Progenitor cell of endocrine pancreas (in vitro differentiated cells): ENCODE measurements at places on chromosomes 12 and 14. TPM values are rescaled to one million over a fixed set of nuclear protein-coding genes. Genes with fewer than 3 reads are reported as not detected.

KLRD1 gene
- total RNA-seq: 0.20 and 0.48 TPM in 2 replicates

DNA sequence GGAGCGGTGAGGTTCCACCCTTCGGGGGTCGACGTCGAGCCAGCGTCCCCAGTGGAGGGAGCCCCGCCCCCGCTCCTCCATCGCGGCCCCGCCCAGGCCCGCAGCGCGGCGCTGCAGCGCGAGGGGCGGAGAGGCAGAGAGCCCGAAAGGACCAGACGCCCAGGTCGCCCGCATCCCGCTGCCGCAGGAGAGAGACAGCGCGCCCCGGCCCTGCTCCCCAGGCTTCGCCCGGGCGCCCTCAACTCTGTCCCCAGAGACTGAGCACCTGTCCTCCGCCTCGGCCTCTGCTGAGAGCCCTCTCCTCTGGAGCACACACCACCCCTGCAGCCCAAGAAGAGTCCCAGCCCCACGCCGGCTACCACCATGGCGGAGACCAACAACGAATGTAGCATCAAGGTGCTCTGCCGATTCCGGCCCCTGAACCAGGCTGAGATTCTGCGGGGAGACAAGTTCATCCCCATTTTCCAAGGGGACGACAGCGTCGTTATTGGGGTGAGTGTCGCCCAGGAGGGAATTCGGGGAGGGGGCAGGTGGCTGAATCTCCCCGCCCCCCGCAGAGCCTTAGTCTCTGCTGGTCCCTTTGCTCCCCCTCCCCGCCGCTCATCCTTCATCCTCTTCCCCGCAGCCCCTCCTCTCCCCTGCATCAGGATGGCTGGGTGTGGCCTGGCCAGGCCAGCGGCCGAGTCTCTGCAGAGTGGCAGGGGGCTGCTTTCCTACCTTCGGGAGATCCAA is at the start of gene KIF5A:
Gene KIF5A, plus strand, starts transcription at position 136 of the 732 bp plus-strand sequence. Its CDS starts 228 bp downstream, at position 364.
- peak; percentile 34 for DNase-seq

DNA sequence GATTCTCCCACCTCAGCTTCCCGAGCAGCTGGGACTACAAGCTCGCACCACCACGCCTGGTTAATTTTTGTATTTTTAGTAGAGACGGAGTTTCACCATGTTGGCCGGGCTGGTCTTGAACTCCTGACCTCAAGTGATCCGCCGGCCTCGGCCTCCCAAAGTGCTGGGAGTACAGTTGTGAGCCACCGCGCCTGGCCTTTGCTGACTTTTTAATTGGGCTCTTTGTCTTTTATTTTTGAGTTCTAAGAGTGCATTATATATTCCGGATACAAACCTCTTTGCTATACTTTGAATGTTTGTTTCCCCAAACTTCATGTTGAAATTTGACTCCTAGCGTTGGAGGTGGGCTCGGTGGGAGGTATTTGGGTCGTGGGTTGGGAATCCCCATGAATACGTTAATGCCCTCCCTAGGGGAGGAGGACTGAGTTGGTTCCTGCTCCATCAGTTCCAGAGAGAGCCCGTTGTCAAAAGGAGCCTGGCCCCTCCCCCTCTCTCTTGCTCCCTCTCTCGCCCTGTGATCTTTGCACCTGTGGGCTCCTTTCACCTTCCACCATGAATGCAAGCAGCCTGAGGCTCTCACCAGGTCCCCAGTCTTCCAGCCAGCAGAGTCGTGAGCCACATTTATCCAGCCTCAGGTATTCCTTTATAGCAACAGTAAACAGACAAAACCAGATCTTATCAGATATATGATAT is 103.2 kb upstream of the EVL start:
- DNase-seq: no peak

DNA sequence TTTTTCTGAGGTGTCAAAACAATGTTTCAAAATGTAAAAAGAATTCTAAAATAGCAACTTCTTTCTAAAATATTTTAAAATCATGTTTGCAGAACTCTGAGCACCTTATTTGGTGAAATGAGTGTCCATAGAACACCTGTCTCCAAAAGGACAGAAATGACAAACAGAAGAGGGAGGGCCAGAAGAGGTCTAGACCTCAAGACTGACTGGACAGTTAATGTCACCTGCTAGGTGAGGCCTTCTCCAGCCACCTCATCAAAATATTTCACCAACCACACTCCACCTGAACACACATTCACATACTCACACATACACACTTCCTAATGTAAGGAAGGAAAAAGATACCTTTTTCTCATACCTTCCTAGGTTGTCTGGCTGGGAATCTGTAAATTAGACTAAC is 147.8 kb upstream of the PLEKHA5 start:
- no peak for DNase-seq

DNA sequence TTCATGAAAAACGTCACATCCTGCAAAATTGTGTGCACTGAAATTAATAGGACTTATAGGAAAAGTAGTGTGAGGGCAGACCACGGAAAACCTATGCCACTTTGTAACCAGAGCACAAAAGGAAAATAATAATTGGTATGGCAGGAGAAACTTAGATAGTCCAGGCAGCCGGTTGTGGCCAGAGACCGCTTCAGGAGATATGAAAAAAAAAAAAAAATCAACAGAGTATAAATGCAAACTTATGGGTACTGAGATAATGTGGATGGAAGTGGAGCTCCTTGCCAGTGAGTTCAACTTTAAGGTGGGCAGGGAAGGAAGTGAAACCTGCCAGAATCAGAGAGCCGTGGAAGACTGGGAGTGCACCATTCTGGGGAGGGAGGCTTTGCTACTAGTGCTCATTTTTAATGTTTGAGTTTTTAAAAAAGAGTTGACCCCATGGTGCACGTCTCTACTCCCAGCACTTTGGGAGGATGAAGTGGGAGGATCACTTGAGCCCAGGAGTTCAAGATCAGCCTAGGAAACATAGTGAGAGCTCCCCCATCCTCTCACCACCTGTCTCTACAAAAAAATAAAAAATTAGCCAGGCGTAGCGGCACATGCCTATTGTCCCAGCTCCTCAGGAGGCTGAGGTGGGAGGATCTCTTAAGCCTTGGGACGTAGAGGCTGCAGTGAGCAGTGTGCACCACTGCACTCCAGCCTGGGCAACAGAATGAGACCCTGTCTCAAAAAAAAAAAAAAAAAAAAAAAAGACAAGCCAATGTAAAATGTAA is 34.3 kb upstream of the METAP2 start:
- no peak for DNase-seq

DNA sequence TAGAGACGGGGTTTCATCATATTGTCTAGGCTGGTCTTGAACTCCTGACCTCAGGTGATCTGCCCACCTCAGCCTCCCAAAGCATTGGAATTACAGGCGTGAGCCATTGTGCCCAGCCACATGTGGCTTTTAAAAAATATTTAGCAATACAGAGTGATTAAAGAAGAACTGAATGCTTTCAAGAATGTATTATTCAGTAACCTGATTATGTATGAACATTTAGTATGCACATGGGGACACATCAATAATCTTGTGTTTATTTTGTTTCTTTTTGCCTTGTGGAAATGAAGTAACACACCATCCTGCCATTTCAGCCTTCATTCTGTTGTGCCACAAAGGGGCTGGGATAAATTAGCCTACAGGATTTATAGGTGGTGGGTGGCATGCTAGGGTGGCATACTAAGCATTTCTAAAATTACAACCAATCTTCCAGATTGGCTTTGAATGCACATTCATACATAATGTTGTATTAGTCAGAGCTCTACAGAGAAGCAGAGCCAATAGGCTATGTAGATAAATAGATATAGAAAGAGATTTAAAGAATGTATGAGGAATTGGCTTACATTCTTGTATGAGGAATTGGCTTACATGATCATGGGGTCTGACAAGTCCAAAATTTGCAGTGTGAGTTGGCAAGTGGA is 25.5 kb upstream of the TXNRD1 start:
- no peak for DNase-seq

GRCh38 chr14:69493038-69493437 is 8.5 kb downstream of the PLEKHD1 start:
- no peak for DNase-seq

- DNase-seq: no peak
Observed at GRCh38 chr12:78612190-78612589, 252.4 kb upstream of the SYT1 start.

PPP1R1A gene
- total RNA-seq: 22.1 and 22.3 TPM in 2 replicates

DNA sequence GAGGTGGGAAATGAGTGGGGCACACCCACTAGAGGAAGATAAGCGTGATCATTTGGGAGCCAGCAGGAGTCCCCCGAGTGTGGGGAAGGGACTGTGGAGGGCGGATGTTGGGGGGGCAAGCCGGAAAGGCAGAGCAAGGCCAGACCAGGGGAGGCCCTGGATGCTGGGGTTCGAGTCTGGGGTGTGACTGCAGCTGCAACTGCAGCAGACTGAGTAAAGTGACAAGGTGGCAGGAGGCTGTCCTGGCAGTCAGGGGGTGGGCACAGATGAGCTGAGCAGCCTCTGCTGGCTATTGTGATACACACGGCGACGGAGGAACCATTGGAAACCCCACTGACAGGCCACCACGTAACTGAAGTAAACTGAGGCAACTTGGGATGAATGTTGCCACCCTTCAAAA is 110.2 kb downstream of the LGMN start:
- DNase-seq: no peak

GRCh38 chr12:68240079-68240478 is 13.3 kb downstream of the IL22 start:
- DNase-seq: no peak

DNA sequence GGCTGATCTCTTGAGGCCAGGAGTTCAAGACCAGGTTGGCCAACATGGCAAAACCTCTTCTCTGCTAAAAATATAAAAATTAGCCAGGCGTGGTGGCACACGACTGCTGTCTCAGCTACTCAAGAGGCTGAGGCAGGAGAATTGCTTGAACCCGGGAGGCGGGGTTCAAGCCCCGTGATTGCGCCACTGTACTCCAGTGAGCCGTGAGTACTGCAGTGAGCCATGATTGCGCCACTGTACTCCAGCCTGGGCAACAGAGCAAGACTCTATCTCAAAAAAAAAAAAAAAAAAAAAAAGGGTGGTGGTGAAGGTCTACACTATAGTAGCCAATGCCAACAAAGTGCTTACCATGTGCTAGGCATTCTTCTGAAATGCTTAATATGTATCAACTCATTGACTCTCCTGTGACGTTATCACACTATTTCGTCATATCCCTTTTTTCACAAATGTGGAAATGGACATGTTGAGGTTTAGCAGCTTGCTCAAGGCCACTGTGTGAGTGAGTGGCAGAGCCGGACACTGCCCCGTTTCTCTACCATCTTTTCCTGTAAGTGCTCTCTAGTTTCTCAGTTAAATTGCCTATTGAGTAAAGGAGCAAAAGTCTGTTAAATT is 59.6 kb downstream of the GNS start:
- no peak for DNase-seq

SPTB gene
- 1.1 and 1.7 TPM in 2 replicates for total RNA-seq

GPD1 gene
- total RNA-seq: 2.0 and 2.1 TPM in 2 replicates

GIT2 gene
- total RNA-seq: 37.5 and 40.7 TPM in 2 replicates

SLC17A8 gene
- total RNA-seq: 1.2 and 1.5 TPM in 2 replicates

DNA sequence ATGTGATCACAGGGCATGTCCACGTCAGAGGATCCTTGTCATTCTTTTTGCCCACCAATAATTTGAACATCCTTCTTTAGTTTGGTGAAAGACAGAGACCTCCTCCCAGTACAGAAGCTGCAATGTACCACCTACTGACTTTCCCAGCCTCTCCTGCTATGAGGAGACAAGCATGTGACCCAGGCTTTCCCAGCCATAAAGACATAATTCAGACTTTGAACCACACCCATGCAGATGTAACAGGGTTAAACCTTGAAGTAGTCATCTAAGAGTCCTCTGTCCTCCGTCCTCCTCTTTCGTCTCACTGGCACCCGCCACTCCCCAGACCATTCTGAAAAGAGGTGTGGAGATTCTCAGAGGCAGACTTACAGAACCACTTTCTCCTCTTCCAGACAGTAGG is 120.8 kb downstream of the KCNK10 start:
- no peak for DNase-seq

- no peak for DNase-seq
Observed at GRCh38 chr12:93483151-93483807, 16.0 kb downstream of the MRPL42 start.

DNA sequence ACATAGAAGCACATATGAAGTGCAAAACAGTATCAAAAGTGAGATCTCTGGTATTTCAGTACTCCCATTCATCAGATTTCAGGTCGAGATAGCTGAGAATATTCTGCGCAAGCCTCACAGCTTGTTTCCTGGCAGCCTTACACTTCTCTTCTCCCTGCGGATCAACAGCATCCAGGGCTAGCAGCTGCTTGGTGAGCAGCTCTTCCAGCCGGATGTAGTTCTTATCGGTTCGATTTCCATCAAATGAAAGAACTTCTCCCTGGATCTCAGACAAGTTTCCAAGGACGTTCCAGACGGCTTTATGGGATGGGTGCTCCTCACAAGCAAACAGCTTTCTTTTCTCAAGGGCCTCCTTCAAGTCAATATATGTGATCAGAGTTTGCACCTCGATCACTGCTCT is 2.7 kb downstream of the BAG5 start:
- no peak for DNase-seq

- no peak for DNase-seq
Observed at GRCh38 chr12:15863984-15864383, 18.2 kb upstream of the STRAP start.

- DNase-seq: no peak
Observed at GRCh38 chr14:61255968-61256367, 25.2 kb downstream of the TMEM30B start.

AICDA gene
- not detected in 2 replicates for total RNA-seq

AREL1 gene
- total RNA-seq: 44.0 and 55.1 TPM in 2 replicates

DNA sequence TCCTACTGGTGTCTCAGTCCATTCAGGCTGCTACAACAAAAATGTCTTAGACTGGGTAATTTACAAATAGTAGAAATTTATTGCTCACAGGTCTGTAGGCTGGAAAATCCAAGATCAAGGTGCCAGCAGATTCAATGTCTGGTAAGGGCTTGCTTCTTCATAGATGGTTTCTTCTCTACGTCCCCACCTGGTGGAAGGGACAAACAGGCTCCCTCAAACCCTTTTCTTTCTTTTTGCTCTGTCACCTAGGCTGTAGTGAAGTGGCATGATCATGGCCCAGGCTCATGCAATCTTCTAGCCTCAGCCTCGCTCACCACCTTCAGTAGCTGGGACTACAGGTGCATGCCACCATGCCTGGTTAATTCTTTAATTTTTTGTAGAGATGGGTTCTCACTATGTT is 106.8 kb upstream of the RPH3A start:
- no peak for DNase-seq

NCOR2 gene
- 218 and 251 TPM in 2 replicates for total RNA-seq

DNA sequence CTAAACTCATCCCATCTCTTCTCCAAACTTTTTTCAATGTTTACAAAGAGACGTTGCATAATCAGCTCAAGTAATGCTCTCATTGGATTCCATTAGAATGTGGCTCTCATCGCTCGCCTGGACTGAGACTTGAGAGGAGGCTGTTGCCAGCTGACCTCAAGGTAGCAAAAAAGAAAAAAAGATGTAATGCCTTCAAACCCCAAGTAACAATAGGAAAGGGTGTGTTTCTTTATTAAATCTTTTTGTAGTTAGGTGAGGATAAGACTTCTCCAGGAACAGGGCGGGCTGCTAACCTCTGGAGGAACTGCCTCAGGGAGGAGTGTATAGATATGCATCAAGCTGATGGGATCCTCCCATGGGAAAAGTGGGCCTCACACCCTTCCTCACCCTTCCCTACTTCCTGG is 956 bp upstream of the PTHLH start:
- DNase-seq: no peak
